ENCODE measurements at places on chromosomes 7 and 10. TPM values are rescaled to one million over a fixed set of nuclear protein-coding genes. Genes with fewer than 3 reads are reported as not detected.

FKBP9 gene
- total RNA-seq = 86.4 TPM

DNA sequence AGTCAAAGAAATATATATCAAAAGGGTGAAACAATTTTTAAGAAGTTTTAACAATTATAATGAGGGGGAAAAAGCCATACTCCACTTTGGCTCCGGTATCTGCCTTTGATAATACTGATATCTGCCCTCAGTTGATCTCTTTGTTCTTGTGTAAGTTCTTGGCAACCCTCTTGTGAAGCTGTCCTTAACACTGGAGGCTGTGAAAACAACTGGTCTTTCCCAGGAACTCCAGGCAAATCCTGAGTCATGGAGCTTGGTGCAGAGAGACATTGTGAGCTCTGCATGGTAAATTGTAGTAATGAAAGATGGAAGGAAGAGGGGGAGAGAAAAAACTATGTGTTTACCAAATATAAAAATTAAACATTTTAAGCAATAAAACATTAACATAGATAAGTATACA lies 11.9 kb upstream of the ERVW-1 start:
- no peak overlapping the region for H3K27ac ChIP-seq
- H3K36me3 ChIP-seq = peaks cover 15% of the 10 kb centered on the region
- H3K4me1 ChIP-seq = no peaks in the 10 kb centered on the region
- H3K27me3 ChIP-seq = no peaks in the 10 kb centered on the region

- H3K4me1 ChIP-seq = no peaks in the 10 kb centered on the region
- H3K36me3 ChIP-seq = peaks cover 5% of the 10 kb centered on the region
- DNase-seq = no peak
- H3K27ac ChIP-seq = no peak overlapping the region
- no peak overlapping the region for H3K4me3 ChIP-seq
Observed at GRCh38 chr7:4270268-4270667, 411.8 kb upstream of the FOXK1 start.

GRCh38 chr10:126222736-126223511 lies 165.4 kb downstream of the ADAM12 start:
- peaks cover 42% of the 10 kb centered on the region for H3K27me3 ChIP-seq
- no peak overlapping the region for H3K27ac ChIP-seq
- H3K4me1 ChIP-seq = peaks cover 2% of the 10 kb centered on the region
- no peak overlapping the region for H3K4me3 ChIP-seq
- DNase-seq = no peak

DNA sequence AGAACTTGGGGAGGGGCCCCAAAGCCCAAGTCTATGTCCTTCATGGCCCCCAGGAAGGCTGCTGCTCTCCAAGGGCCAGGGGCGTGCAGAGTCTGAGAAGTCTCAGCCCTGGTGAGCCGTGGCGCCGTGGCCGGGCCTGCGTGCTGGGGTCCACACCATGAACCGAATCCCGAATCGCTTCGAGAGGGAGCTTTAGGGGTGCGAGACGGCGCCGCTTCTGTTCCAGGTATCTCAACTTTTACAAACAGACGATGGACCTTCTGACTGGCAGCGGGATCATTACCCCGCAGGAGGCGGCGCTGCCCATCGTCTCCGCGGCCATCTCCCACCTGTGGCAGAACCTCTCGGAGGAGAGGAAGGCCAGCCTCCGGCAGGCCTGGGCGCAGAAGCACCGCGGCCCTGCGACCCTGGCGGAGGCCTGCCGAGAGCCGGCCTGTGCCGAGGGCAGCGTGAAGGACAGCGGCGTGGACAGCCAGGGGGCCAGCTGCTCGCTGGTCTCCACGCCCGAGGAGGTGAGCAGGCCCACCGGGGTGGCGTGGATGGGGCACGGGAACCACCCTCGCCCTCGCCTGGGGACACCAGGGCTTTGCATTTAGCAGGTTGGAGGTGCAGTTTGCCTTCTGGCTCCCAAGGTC lies 12.7 kb downstream of the STRA8 start:
- peaks cover 3% of the 10 kb centered on the region for H3K27me3 ChIP-seq
- H3K36me3 ChIP-seq = no peaks in the 10 kb centered on the region
- peaks cover 7% of the 10 kb centered on the region for H3K4me1 ChIP-seq

Data from progenitor cell of endocrine pancreas (in vitro differentiated cells).